Activated naive CD8-positive, alpha-beta T cell treated with anti-CD3 and anti-CD28 coated beads for 36 hours (primary cell): ENCODE measurements at places on chromosomes 7 and 10.

GRCh38 chr10:92203919-92204623, 86.8 kb downstream of the CPEB3 start:
- DNase-seq: no peak
- no peak overlapping the region for H3K27ac ChIP-seq
- H3K36me3 ChIP-seq: no peaks in the 10 kb centered on the region
- no peaks in the 10 kb centered on the region for H3K4me1 ChIP-seq

- H3K27me3 ChIP-seq: no peaks in the 10 kb centered on the region
- H3K4me1 ChIP-seq: no peaks in the 10 kb centered on the region
- H3K27ac ChIP-seq: no peak overlapping the region
These were observed 64.2 kb upstream of the MEOX2 start for GRCh38 chr7:15750727-15751126.

- H3K27ac ChIP-seq: no peak overlapping the region
- peaks cover 6% of the 10 kb centered on the region for H3K27me3 ChIP-seq
- H3K4me3 ChIP-seq: no peak overlapping the region
- no peaks in the 10 kb centered on the region for H3K36me3 ChIP-seq
- DNase-seq: no peak
These were observed 127.6 kb upstream of the SLC26A5 start for GRCh38 chr7:103573479-103574058.

DNA sequence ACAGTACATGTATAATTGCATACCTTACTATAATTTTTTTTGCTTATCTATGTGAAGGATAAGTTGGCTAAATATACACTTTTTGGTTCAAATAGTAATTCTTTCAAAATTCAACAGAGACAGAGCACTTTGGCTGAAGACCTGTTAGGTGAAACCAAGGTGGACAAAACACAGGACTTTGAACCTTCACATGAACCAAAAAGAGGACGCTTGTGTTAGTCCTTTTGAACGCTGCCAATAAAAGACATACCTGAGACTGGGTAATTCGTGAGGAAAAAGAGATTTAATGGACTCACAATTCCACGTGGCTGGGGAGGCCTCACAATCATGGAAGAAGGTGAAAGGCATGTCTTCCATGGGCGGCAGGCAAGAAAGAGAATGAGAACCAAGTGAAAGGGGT, 4.7 kb upstream of the AGMO start:
- H3K36me3 ChIP-seq: no peaks in the 10 kb centered on the region
- H3K4me1 ChIP-seq: no peaks in the 10 kb centered on the region
- H3K4me3 ChIP-seq: no peak overlapping the region
- H3K27me3 ChIP-seq: no peaks in the 10 kb centered on the region

DNA sequence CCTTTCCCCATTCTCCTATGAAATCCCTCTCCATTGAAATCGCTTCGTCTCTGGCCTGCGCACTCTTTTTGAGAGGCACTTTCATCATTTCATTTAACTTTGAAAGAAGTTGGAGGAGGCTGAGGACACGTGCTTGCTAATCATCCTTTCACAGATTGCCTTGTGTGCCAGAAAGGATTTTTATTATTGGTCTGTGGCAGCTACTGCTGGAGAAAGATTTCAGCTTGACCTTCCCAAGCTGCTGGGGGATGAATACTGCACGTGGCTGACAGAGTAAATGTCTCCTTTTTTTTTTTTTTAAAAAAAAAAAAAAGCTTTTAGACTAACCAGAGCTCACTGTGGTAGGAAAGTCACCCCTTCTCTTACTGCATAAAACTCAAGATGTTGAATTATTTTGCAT, 44.2 kb upstream of the KCNIP2 start:
- DNase-seq: no peak
- H3K4me3 ChIP-seq: no peak overlapping the region
- no peaks in the 10 kb centered on the region for H3K27me3 ChIP-seq
- H3K36me3 ChIP-seq: peaks cover 5% of the 10 kb centered on the region
- no peak overlapping the region for H3K27ac ChIP-seq
- H3K4me1 ChIP-seq: peaks cover 5% of the 10 kb centered on the region

- peaks cover 12% of the 10 kb centered on the region for H3K27me3 ChIP-seq
- DNase-seq: no peak
- H3K4me1 ChIP-seq: no peaks in the 10 kb centered on the region
- H3K27ac ChIP-seq: no peak overlapping the region
These were observed 33.2 kb downstream of the SPAM1 start for GRCh38 chr7:123958186-123958703.
